Activated CD4-positive, alpha-beta T cell treated with anti-CD3 and anti-CD28 coated beads, Interleukin-10, Interleukin-2, amounts not matched to agents 100 ng/mL and 50 ng/mL, durations not matched to agents 16 hours and 8 hours (primary cell): ENCODE measurements at places on chromosomes 4 and X.

DNA sequence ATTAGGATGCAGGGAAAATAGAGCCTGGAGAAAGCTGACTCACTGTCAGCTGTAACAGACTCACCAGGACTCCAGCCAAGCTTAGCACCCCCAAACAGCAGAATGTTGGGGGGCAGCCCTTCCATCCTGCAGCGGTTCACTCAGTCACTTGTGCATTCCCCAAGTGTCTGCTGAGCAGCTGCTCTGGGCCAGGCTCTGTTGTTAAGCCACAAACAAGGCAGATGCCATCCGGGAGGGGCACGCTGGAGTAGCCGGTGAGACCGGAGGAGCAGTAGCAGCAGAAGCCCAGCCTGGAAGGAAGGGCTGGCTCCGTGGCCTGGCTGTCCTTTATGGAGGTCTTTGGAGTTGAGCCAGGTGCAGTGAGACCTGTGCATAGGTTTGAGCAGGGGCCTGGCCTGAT is 22.0 kb downstream of the CCNQ start:
- DNase-seq, result no peak

- no peak for DNase-seq
These were observed 1709.5 kb upstream of the AGA start for GRCh38 chr4:179151770-179152169.

GRCh38 chrX:154602766-154603437 is 16.2 kb downstream of the CTAG1B start:
- DNase-seq, result no peak

GRCh38 chr4:43843501-43843900 is 605.1 kb downstream of the KCTD8 start:
- DNase-seq, result no peak

GRCh38 chr4:106062452-106062875 is 167.2 kb downstream of the NPNT start:
- DNase-seq, result no peak

DNA sequence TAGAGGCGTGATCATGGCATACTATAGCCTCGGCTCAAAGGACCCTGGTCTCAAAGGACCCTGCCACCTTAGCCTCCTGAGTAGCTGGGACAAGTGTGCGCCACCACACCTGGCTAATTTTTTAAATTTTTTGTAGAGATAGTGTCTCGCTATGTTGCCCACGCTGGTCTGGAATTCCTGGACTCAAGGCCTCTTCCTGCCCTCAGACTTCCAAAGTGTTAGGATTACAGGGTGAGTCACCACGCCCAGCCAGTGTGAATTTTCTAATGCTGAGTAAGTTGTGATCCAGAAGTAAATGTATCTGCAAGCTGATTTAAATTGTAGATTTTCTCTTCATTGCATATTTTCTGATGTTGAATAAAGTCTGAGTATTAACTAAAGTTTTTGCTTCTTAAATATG is 2.6 kb upstream of the ZNF674 start:
- no peak for DNase-seq

DNA sequence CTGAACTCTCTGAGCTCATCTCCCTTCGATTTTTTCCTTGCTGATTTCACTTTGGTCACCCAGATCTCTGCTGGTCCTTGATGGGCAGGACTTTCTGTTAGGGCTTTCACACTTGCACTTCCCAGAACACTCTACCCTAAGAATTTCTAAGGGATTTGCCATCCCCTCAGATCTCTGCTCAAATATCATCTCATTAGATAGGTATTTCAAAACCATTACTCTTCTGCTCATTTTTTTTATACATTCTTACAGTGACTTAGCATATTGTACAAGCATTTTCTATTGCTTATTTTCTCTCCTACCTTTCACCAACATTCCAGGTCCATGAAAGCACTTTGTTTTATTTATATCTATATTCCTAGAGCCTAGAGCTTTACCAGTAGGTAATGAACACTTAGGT is 913.3 kb downstream of the PDHA2 start:
- DNase-seq, result no peak

GRCh38 chr4:16916719-16917337 is 18.4 kb upstream of the LDB2 start:
- peak; percentile 82 for DNase-seq

DNA sequence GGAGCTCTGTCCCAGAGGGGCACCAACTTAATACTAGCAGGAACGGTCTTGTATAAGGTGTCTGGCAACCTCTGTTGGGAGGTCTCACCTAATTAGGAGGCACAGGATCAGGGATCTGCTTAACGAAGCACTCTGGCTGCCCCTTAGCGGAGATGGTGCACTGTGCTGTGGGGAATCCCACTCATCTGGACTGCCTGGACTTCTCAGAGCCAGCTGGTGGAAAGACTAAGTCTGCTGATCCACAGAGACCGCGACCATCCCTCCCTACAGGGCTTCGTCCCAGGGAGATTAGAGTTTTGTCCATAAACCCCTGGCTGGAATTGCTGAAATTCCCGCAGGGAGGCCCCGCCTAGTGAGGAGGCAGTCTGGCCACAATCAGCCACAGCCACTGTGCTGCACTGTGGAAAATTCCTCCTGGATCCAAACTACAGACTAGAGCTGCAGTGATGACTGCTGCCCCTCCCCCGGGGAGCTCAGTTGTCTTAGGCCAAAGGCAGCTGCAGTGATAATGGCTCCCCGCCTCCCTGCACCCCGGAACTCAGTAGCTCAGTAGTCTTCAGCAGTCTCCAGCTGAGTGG is 22.0 kb upstream of the ZCCHC4 start:
- no peak for DNase-seq

GRCh38 chrX:43899878-43900815 is 17.9 kb upstream of the MAOB start:
- DNase-seq, result no peak
